Thoracic aorta (tissue), 2 donors: ENCODE measurements at places on chromosomes 5 and 9. TPM values are rescaled to one million over a fixed set of nuclear protein-coding genes. Genes with fewer than 3 reads are reported as not detected.

Gene GRIN3A
- total RNA-seq = not detected

Gene IFNA17
- not detected for total RNA-seq

Gene PCDHGA1
- total RNA-seq = 2.8 TPM

Gene APBA1
- total RNA-seq = 6.8 TPM

Gene AMACR
- total RNA-seq = 8.4 TPM

Gene SPARC
- total RNA-seq = 1,851 TPM

Gene BRINP1
- total RNA-seq = 1.8 TPM

Gene TMEM215
- not detected for total RNA-seq

Gene ARHGEF39
- 0.54 TPM for total RNA-seq

Gene LOX
- 65.2 TPM for total RNA-seq

Gene ZDHHC11B
- total RNA-seq = 1.8 TPM

Gene CD72
- total RNA-seq = 2.2 TPM

Gene DAB2
- total RNA-seq = 162 TPM
